Astrocyte (in vitro differentiated cells and primary cell): ENCODE measurements at places on chromosomes 16 and 17. TPM values are rescaled to one million over a fixed set of nuclear protein-coding genes. Genes with fewer than 3 reads are reported as not detected.

GRCh38 chr17:81984773-81985410, 7.5 kb downstream of the ASPSCR1 start:
- no peak for DNase-seq

DNA sequence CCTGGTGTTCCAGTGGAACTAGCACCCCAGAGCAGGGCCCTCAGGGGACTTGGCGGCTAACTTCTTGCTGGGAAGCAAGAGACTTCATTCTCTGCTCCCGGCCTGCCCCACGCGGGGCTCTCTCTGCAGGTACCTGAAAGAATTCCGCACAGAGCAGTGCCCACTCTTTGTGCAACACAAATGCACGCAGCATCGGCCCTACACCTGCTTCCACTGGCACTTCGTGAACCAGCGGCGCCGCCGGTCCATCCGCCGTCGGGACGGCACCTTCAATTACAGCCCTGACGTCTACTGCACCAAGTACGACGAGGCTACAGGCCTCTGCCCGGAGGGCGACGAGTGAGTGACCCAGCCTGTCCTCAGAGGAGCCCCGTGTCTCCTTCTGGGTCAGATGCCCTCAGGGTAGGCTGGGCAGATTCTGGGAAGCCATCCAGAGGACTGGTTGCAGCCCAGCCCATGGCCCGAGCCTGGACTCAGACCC, 25.1 kb downstream of the UNK start:
- DNase-seq: no peak

GRCh38 chr16:50537533-50538290, 10.5 kb upstream of the NKD1 start:
- DNase-seq: no peak

- no peak for DNase-seq
Observed at GRCh38 chr17:22435231-22435974, 743.1 kb downstream of the KCNJ18 start.

DNA sequence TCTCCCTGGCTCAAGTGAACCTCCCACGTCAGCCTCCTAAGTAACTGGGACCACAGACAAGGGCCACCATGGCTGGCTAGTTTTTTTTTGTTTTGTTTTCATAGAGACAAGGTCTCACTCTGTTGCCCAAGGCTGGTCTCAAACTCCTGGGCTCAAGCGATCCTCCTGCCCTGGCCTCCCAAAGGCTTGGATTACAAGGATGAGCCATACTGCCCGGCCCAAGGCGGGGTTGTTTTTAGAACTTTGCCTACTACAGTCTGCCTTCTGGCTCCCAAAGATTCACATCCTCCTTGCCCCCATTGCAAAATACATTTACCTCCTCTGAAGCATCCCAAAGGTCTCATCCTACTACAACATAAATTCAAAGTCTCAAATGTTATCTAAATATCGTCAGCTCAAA, 49.5 kb upstream of the PHOSPHO1 start:
- no peak for DNase-seq

DNA sequence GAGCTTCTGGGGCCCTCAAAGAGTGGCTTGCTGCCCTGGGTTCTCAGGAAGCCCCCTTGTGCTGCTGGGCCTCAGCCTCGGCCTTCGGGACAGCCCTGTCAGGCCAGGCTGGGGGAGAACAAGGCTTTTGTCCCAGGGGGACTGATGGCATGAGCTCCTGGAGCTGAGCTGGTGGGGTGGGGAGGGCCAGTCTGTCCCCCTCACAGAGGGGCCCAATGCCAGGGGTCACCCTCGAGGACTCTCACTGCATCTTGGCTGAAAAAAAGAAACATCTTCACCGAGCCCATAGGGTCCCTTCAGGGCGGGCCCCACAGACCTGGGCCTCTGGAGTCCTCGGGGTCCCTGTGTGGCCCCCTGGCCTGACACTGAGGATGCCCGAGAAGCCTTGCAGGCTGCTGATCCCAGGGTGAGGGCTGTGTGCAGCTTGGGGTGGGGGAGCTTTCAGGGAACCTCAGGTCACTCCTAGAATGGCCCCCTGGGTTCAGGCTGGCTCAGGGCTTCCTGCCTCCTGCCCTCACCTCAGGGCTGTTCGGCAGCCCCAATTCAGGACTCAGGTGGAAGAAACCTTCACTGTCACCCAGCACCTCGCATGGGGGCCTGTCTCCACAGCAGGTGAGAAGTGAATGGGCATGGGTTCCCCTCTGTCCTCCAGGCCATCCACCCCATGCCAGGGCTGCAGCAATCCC, 90.5 kb downstream of the TNFRSF13B start:
- DNase-seq: no peak

Gene NECAB2
- total RNA-seq: 0.32 and 1.1 TPM in 2 replicates

Gene TEX19
- total RNA-seq: not detected in 2 replicates

DNA sequence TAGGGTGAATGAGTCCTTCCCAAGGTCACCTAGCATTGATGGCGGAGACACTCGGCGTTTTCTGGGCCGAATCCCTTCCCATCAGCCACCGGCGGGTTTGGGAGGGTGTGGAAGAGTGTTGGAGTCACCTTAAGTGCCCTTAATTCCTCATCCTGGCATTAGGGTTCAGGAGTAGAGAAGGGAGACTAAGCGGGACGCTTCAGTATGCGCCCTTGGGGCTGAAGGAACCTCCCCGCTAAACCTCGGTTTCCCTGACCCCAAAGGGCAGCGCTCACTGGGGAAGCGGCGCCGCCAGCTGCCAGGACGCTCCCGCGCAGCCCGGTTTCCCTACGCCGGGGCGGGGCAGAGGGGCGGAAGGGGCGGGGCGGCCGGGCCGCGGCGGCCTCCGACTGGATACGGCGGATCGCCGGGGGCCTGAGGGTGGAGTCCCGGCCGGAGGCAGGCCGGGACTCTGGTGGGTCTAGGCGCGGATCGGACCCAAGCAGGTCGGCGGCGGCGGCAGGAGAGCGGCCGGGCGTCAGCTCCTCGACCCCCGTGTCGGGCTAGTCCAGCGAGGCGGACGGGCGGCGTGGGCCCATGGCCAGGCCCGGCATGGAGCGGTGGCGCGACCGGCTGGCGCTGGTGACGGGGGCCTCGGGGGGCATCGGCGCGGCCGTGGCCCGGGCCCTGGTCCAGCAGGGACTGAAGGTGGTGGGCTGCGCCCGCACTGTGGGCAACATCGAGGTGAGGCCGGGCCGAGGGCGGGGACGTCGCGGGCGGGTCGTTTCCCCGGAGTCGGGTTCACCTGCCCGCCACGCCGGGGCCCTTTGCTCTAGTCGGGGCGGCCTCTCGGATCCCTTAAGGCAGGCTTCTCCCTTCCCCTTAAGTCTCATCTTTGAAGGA, at the start of gene DHRS11:
DHRS11 (plus strand) TSS at position 446 of the 882 bp plus-strand sequence; CDS start at position 577, 131 bp downstream.
- DNase-seq: peak; percentile 34

- DNase-seq: peak; percentile 31
Observed at GRCh38 chr17:42673885-42674754, 2.7 kb downstream of the PLEKHH3 start.

GRCh38 chr17:68606451-68607307, 5.5 kb upstream of the FAM20A start:
- DNase-seq: no peak

Gene FASN
- 156 and 203 TPM in 2 replicates for total RNA-seq

GRCh38 chr17:57604771-57605674, 140.1 kb downstream of the CCDC182 start:
- DNase-seq: peak; percentile 51
